ENCODE measurements at places on chromosomes 1 and 21.

GRCh38 chr1:12012560-12013316, 6.6 kb upstream of the MIIP start:
- no peak for DNase-seq

GRCh38 chr1:243287652-243288051, 31.8 kb downstream of the SDCCAG8 start:
- DNase-seq = no peak

GRCh38 chr1:110259770-110260169, 49.7 kb downstream of the KCNC4 start:
- DNase-seq = no peak

GRCh38 chr1:113792986-113793385, 19.3 kb downstream of the RSBN1 start:
- peak; percentile 16 for DNase-seq

Measured in NCI-H446 (cell line).